ENCODE measurements at places on chromosomes 7 and 10.

GRCh38 chr7:95106401-95106800, 199.0 kb downstream of the PPP1R9A start:
- no peak for DNase-seq

GRCh38 chr7:77727936-77728701, 31.9 kb downstream of the RSBN1L start:
- no peak for DNase-seq

GRCh38 chr10:17375936-17376584, 78.3 kb downstream of the ST8SIA6 start:
- DNase-seq: peak; percentile 14

- no peak for DNase-seq
Observed at GRCh38 chr7:3481435-3481834, 180.4 kb downstream of the SDK1 start.

DNA sequence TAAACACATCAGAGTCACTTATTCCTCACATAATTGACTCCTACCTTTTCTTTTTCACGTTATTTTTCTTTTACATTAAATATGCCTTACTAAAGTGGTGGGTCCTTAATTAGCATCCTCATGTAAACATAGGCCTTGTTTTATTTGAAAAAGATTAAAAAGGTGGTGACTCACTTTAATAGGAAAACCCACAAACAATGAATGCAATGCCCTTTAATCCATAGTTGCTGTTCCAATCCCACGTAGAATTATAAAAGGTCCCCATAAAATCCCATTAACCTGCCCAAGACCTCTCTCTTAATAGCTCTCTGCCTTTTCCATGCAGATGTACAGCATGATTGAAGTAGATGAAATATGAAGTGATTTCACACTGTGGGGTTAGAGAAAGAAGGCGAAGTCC, 32.2 kb downstream of the SLC16A12 start:
- DNase-seq: no peak

All from stimulated activated CD8-positive, alpha-beta memory T cell treated with anti-CD3 and anti-CD28 coated beads, Interleukin-7, amount 100 ng/mL, for 24 hours (primary cell).